Activated naive CD4-positive, alpha-beta T cell treated with Interleukin-2 at 50 U/mL for 16 hours (primary cell): ENCODE measurements at places on chromosomes 2 and 18.
A peak's percentile ranks its signal among the peaks of the same experiment; 100 is the strongest.

DNA sequence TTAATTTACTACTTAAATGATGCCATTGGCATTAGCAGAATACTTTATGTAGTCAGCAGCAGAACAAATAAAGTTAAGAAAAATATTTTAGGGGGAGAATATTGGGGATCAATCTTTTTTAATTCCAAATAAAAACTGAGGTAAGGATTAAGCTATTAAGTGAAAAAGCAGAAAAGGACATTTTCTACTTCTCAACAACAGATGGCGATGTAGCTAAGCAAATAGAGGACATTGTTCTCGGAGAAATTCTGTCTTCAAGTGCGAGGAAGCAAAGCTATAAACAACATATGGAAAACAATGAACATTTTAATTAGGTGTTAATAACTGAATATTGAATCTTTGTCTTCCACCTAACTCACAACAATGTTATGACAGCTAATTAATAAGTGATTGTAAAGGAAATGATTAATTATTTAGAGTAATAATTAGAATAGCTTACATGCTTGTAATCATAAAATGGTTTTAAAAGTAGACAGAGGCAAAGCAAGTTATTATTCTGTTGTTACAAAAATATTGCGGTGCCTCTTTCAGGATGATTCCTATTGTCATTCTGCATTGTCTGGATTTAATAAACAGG, 32.9 kb upstream of the CCDC93 start:
- DNase-seq = no peak

- DNase-seq = peak; percentile 6
These were observed 24.4 kb downstream of the ZNF892 start for GRCh38 chr2:95231723-95232122.

GRCh38 chr2:233352141-233352842, 2.0 kb upstream of the DGKD start:
- DNase-seq = no peak

GRCh38 chr2:70115646-70116442, 28.6 kb downstream of the PCBP1 start:
- no peak for DNase-seq

DNA sequence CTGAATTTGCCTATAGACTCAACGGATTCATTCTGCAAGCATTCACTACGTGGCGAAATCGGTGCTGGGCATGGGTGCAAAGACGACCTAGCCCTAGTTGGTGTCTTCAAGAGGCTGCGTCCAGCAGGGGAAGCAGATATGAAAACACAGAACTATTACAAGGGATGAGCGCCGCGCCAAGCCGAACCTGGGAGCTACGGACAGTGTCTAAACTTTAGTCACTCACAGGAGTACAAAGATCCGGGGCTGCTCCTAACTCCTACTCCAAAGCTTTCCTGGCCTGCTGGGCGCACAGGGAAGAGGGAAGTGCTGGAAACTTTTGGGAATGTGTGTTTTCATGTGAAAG, 732 bp upstream of the ANXA4 start:
- peak; percentile 24 for DNase-seq

GRCh38 chr2:195498839-195499490, 158.1 kb upstream of the SLC39A10 start:
- DNase-seq = no peak

- DNase-seq = no peak
These were observed 365.1 kb upstream of the NETO1 start for GRCh38 chr18:73232933-73233332.

- no peak for DNase-seq
These were observed 2.5 kb upstream of the TTLL4 start for GRCh38 chr2:218708086-218708485.

DNA sequence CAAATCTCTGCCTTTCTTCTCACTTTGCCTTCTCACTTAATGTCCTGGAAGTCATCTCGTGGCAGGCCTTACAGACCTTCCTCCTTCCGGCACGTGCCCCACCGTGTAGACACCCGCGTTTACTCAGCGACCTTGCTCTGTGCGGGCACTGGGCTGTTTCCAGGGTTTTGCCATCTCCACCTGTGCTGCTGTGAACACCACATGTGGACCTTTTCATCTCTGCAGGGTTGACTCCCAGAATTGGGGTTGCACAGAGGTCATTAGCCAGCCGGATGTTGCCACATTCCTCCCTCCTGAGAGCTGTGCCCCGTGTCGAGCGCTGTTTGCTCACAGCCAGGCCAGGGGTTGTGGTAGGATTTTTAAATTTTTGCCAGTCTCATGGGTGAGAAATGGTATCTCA, 25.4 kb downstream of the KCNG2 start:
- no peak for DNase-seq

GRCh38 chr2:190837952-190838361, 42.7 kb upstream of the GLS start:
- DNase-seq = no peak

DNA sequence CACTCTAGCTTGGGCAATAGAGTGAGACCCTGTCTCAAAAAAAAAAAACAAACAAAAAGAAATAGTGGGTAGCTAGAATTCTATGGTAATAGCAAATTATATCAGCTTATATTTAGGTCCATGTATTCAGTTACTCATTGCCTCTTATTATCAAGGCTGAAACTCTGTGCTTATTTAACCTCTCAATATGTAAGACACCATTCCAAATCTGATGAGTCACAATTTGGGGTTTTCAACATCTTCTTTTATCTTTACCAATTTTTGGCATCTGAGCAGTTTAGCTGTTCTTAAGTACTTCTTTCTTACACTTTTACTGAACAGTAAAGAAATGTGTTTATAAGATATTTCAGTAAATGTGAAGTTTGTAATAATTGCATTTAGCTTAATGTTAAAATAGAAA, 69.3 kb downstream of the TTC27 start:
- DNase-seq = no peak

GRCh38 chr2:177207101-177207500, 5.5 kb upstream of the HNRNPA3 start:
- DNase-seq = no peak

GRCh38 chr2:104702031-104702850, 151.7 kb upstream of the POU3F3 start:
- DNase-seq = no peak

- no peak for DNase-seq
These were observed 268.3 kb downstream of the FBXO15 start for GRCh38 chr18:73879328-73879727.

DNA sequence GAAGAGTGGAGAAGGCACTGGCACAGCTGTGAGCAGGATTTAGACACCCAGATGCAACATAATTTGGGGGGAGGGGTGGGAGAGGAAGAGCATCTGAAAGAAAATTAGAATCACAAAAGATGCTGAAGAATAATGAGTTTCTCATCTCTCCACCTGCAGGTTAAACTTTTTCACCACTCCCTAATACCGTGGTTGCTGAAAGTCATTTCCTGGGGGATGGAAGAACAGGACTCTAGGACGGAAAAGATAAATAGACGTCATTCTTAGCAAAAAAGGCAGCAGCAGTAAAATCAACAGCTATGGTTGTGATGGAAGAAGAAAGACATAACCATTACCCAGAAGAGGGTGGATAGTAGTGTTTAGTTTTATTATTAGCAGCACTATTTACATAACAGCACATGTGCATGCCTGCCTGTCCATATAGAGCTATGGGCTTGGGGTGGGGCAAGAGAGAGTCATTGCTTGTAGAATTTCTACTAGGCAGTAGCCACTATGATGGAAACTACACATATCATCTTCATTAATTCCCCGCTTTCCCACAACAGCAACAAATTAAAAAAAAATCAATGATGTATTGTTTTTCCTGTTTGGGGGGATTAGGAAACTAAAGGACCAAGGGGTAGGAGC, 212.2 kb downstream of the TRIB2 start:
- DNase-seq = no peak

DNA sequence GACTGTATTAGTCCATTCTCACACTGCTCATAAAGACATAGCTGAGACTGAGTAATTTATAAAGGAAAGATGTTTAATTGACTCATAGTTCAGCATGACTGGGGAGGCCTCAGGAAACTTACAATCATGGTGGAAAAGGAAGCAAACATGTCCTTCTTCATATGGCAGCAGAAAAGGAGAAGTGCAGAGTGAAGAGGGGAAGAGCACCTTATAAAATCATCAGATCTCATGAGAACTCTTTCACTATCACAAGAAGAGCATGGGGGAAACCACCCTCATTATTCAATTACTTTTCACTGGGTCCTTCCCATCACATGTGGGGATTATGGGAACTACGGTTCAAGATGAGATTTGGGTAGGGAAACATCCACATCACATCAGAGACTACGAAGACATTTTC, 43.0 kb upstream of the CAVIN2 start:
- DNase-seq = no peak
